T-helper 9 cell (primary cell): ENCODE measurements at places on chromosomes 5 and 9.

DNA sequence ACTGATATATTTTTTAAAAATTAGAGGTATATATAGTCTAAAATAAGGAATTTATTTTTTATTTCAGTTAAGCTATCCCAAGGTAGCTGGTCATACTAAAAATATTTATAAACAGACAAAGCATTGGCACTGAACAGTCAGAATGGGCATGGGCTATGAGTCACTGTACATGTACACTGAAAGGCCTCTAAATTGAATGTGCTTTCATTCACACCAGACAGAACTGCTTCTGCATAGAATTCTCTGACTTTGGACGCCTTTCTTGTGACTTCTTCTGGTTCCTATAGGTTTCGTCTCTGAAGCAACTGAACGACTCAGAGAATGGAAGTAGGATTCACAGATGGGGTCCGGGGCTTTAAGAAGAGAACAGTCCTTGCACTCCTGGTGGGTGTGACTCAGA, 394.8 kb upstream of the MEF2C start:
- no peak for DNase-seq

DNA sequence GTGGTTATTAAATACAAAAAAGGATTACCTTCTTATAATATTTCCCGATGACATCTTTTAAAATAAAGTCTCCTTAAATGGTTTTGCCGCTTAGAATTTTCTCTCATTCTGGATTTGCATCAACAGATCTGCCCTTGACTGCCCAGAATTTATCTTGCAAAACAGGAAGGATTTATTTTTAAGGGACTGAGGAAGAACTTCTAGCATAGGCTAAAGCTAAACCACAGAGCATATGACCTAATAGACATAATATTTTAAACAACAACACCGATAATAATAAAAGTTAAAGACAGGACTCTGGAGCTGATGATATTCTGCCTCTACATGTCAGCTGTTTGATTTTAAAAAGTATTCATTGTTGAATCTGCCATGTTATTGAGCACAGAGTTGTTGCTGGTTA, 145.3 kb upstream of the ADCY2 start:
- no peak for DNase-seq

DNA sequence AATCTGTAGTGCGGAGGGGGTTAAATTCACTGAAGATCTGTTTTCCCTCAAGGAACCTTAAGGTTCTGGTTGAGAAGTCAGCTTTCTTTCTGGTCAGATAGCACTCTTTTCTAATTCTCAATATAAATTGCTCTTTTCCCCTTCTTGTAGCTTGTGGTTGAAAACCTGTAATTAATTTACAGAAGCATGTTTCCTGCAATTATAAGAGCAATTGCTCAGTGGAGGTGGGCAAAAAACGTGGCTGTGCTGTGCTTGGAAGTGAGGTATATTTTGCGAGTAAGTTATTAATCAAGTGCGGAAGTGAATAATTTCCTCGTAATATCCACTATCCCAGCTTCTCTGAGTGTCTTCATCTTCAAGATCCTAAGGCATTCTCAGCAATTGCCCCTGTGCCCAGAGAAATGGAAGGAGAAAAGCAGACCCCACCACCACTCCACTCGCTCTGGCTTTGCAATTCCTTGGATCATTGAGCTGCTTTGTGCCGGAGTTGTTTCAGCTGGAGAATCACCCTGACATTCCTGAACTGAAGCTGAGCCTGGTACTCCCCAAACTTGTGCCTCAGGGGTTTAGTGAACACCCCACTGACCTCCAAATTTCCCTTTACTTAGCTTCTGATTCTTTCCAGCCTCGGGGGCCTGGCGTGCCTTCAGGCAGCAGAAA, 140.6 kb downstream of the LRRC70 start:
- no peak for DNase-seq

GRCh38 chr9:20353931-20354652, 268.2 kb downstream of the MLLT3 start:
- DNase-seq: no peak

GRCh38 chr9:138009803-138010690, 132.5 kb downstream of the CACNA1B start:
- no peak for DNase-seq

DNA sequence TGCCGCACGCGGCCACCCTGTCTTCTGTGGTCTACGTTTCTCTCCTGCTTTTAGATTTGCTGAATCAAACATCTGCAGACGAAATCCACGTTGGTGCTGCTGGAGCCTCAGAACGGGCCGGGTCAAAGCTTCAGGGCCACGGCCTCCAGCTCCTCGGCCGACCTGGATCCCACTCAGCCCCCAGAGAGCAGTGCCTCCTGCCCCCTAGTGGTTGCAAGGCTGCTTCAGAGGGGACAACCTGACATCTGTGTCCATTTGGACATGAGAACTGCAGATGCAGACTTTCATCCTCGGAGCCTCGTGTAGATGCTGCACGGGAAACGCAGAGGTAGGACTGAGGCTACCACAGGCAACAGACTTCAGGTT, 23.0 kb upstream of the SLC6A3 start:
- no peak for DNase-seq

DNA sequence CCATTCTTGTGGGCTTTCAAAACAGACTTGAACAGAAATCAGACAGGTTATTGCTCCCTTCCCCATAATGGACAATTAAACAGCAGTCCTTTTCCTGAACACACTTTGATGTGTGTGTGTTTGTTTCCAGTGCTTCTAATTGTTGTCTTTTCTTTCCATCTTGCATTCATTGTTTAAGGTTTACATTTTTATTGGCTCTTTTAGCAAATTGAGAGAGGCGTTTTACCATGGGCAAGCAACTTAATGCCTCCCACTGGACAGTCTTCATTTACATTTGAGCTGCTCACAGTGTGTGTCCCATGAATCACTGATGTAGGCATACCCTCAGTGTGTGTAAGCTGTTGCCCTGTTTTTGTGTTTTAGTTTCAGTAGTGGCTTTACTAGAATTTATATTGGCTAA, 25.0 kb downstream of the WDR36 start:
- DNase-seq: no peak
